ENCODE measurements at places on chromosomes 1 and 21.

DNA sequence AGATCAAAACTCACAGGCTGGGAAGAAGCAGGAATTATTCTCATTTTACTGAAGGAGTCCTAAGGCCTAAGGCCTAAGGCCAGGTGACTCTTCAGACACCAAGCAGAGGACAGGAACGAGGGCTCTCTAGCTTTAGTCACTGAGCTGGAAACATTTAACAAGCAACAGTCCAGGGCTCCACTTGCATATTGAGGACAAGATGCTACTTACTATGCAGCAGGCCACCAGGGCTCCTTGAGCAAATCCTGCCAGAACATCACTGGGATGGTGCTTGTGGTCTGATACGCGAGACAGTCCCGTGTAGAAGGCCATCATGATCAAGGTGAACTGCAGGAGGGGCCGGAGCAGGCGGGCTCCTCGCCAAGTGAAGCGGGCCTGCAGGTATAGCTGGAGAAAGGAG is 67.6 kb downstream of the PLPP3 start:
- no peak for DNase-seq

DNA sequence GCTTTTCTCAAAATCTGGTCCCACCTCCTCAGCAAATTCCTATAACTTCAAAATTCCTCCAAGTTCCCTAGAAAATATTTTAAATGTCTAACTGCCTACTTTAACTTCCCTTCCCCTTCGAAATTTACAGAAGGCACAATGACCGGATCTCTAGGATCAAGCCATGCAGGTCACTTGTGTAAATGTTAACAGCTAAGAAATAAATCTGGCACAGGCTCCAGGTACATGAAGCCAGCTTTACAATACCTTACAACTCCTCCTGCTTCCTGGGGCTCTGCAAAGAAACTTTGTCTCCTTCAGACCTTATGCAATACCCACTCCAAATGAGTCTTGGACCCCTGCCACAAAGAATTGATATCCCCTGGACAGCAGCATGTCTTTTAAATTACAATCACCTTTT is 1164.2 kb downstream of the BRINP3 start:
- DNase-seq, result no peak

DNA sequence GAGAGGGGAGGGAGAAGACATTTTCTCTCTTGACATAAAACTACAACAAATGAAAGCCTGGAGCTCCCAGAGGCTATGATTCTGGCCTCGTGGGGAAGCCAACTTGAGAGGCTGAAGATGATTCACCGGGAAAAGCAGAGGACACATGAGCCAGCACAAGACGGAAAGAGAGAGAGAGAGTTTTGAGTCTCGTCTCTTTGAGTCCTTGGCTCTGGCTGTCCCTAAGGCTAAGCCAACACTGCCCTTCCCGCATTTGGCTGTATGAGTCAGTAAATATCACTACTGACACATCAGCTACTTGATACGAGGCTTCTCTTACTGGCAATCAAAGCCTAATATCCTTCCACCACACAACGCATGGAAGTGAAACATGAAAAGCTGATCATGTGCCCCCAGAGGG is 95.5 kb downstream of the GRIK3 start:
- DNase-seq, result no peak

GRCh38 chr1:216827251-216827650 is 104.0 kb upstream of the ESRRG start:
- DNase-seq, result no peak

GRCh38 chr1:14167884-14168283 is 430.6 kb upstream of the KAZN start:
- no peak for DNase-seq

GRCh38 chr1:185537596-185537995 is 196.6 kb upstream of the HMCN1 start:
- no peak for DNase-seq

- DNase-seq, result no peak
Measured at GRCh38 chr21:33801424-33802405, 113.9 kb downstream of the ATP5PO start.

DNA sequence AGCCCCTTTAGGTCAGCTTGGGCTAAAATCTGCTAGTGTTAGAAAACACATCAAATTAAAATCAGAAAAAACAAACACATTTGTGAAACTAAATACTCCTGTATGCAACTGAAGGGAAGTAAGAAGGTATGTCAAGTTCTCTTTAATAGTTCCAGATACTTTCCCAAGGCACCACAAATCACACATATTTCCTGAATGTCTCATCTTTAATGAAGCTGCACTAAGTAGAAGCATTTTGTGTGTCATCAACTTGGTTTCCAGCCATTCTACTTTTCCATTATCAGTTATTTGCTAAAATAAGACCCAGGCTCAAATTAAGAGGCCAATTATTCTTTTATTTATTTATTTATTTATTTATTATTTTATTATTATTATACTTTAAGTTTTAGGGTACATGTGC is 34.7 kb downstream of the CRB1 start:
- no peak for DNase-seq

- no peak for DNase-seq
Measured at GRCh38 chr21:17334484-17334883, 178.4 kb upstream of the CXADR start.

DNA sequence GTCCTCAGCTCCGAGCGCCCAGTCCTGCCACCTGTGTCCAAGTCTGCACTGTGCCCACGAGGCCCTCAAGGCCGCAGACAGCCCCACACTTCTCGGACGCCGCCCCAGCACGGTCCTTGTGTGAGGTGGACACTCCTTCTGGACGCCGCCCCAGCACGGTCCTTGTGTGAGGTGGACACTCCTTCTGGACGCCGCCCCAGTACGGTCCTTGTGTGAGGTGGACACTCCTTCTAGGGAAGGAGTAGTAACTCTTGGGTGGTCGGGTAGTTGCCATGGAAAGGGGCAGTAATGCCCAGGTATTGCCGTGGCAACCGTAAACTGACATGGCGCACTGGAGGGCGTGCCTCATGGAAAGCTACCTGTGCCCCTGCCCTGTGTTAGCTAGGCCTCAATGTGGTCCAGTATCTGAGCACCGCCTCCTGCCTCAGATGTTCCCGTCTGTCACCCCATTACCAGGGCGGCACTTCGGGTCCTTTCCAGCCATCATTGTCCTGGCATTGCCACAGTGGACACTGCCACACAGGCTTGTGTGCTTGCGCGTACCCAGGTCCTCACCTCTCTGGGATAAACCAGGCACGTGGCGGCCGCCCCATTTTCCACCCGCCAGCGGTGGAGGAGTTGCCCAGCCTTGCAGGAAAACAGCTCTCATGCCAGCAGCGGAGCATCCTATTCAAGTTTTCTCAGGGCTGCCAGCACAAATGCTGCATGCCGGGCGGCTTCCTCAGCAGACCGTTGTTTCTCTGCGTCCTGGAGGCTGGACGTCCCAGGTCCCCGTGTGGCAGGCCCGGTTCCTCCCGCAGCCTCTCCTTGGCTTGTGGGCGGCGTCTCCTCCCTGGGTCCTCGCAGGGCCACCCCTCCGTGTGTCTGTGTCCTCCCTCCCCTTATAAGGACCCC is 40.8 kb upstream of the POFUT2 start:
- no peak for DNase-seq

GRCh38 chr1:185337246-185337645 is 20.2 kb upstream of the IVNS1ABP start:
- DNase-seq, result no peak

DNA sequence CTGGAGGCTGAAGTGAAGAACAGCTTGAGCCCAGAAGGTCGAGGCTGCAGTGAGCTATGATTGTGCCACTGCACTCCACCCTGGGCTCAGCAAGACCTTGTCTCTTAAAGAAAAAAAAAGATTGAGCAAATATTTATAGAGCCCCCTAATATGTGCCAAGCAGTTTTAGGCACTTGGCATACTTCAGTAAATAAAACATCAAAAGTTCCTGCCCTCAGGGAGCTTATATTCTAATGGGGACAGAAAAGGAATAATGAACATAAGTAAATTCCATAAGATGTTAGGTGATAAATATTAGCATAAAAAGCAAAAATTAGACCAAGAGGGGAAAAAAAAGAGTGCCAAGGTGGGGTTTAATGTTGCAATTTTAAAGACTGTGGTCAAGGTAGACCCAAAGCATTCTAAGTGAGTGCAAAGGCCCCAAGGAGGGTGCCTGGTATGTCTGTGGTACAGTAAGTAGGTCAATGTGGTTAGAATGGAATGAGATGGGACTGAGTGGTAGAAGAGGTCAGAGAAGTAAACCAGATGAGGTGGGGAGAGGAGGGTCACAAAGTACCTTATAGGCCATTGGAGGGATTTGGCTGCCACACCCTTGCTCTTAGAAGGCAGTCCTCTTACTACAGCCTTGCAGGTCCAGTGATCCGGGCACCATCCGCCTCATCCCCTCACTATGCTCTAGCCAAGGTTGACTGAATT is 2.2 kb upstream of the TOE1 start:
- DNase-seq, result no peak

DNA sequence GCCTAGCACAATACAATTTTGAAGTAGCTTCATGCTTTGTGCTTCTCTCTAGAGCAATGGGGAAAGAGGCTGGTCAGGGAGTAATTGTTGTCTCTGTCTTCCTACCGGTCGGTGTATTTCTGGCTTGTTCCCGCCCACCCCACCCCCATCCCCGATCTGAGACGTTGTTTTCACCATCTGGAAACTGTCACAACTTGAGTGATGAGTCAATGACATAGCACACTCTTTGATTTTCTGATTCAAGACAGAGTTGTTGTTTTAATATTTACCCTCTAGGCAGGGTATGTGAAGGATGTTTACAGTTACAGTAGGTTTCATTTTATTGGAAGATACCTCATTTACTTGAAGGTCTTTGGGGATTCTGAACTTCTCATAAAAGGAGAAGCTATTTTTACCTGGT is 7.0 kb downstream of the IL12RB2 start:
- no peak for DNase-seq

GRCh38 chr21:42645211-42646075 is 8.0 kb upstream of the PDE9A start:
- no peak for DNase-seq

- no peak for DNase-seq
Measured at GRCh38 chr1:26405281-26405915, 5.2 kb upstream of the LIN28A start.

GRCh38 chr1:31380181-31380580 is 7.3 kb upstream of the FABP3 start:
- DNase-seq, result no peak

- no peak for DNase-seq
Measured at GRCh38 chr1:51750729-51751128, 127.8 kb downstream of the NRDC start.

All from liver (tissue), 10 donors.